ENCODE measurements at places on chromosomes 3 and 15.

GRCh38 chr3:9647450-9647849 is 1.9 kb upstream of the MTMR14 start:
- DNase-seq: no peak

- DNase-seq: no peak
These were observed 47.2 kb downstream of the NMNAT3 start for GRCh38 chr3:139630542-139630941.

GRCh38 chr15:68557469-68558317 is 21.1 kb upstream of the CORO2B start:
- DNase-seq: no peak

DNA sequence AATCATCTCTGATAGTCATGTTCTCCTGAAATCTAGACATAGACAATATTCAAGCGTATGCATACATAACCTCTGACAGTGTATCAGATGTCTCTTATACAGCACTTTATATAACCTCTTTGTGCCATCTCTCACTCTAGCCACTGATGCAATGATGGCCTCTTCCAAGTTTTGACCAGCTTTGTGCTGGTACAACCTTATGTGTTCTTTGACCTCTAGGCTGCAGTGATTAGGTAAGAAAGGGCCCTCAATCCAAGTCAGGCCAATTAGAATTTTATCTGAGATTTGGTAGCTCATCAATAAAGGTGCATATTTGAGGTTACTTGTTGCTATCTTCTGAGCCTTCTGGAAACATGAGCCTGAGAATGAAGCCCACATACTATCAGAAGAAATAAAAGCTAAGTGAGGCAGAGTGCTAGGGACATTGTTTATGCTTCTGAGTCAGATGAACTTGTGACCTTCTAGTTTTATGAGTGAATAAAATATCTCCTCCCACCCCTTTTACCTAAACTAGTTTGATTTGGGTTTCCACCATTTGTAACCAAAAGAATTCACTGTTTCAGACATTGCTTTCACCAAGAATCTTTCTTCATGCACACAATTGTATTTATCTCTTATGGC is 283.2 kb upstream of the SUCLG2 start:
- no peak for DNase-seq

DNA sequence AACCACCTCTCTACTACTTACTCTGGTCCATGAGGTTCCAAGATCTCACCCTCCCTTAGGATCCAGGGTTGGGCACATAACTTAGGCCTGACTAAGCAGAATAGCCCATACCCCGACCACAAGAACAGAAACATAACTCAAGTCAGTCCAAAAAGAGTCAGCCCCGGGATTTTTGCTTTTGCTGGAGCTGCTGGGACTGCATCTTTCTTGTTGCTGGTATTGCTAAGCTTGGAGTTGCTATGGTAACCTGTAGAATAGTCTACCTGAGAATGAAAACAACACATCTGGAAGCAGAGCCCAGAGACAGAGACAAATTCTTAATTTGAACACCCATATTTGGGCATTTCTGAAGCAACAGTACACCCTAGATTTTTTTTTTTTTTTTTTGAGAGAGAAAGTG is 6.5 kb downstream of the RUBCN start:
- DNase-seq: no peak
